Nephron progenitor cell (in vitro differentiated cells): ENCODE measurements at places on chromosomes 5 and 9.

DNA sequence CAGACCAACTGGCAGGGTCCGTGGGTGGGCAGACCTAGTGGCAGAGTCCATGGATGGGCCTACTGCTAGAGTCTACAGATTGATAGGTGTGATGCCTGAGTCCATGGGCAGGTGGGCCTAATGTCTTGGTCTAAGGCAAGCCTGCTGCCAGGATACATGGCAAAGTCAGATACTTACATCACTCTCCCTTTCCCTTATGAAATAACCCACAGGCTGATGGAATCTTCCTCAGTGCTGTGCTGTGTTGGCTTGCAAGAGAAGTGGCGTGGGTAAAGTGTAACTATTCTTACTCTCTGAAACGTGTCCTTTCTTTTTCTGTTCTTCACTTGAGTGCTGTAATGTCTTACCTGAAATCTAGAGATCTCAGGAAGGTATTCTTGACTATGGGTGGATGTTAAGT, 67.3 kb upstream of the ADRB2 start:
- H3K4me3 ChIP-seq, result no peak overlapping the region
- H3K4me1 ChIP-seq, result no peaks in the 10 kb centered on the region
- H3K36me3 ChIP-seq, result no peaks in the 10 kb centered on the region
- DNase-seq, result no peak
- H3K27ac ChIP-seq, result no peak overlapping the region

DNA sequence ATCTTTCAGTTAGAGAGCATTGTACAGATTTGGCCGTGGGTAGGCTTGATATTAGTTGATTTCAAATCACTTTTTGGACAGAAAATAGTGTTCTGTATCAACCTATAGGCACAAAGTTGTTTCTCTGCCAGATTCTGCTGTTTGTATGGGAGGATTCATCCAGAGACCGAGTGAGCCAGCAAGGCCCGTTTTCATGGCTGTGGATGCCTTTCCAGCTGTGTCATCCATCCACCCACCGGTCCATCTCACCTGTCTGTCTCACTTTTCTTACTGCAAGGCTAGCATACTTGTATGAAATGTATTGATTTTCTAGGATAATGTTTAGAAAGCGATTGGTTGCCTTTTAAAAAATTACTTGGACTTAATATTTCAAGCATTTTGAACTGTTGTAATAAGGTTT, 34.4 kb downstream of the ICE1 start:
- H3K27ac ChIP-seq, result no peak overlapping the region
- no peaks in the 10 kb centered on the region for H3K27me3 ChIP-seq
- H3K4me1 ChIP-seq, result no peaks in the 10 kb centered on the region
- no peak overlapping the region for H3K4me3 ChIP-seq

DNA sequence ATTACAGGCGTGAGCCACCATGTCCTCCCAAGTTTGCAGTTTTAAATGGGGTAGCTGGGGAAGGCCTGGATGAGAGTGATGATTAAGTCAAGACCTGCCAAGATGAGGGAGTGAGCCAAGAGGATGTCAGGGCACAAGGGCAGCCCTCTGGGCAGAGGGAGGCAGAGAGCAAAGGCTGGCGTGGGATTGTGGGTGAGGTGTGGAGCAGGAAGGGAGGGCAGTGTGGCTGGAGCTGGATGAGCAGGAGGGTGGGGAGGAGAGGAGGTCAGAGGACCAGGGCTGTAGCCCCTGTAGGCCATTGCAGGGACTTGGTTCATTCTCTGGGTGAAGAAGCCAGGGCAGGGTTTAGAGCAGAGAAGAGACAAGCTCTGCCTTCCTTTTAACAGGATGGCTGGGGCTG, 53.7 kb upstream of the CTNNA1 start:
- H3K4me1 ChIP-seq, result peaks cover 33% of the 10 kb centered on the region
- no peaks in the 10 kb centered on the region for H3K36me3 ChIP-seq
- H3K27ac ChIP-seq, result no peak overlapping the region
- DNase-seq, result no peak

GRCh38 chr5:174503461-174504265, 220.7 kb upstream of the MSX2 start:
- no peak for DNase-seq
- H3K27ac ChIP-seq, result no peak overlapping the region
- peaks cover 24% of the 10 kb centered on the region for H3K4me1 ChIP-seq

DNA sequence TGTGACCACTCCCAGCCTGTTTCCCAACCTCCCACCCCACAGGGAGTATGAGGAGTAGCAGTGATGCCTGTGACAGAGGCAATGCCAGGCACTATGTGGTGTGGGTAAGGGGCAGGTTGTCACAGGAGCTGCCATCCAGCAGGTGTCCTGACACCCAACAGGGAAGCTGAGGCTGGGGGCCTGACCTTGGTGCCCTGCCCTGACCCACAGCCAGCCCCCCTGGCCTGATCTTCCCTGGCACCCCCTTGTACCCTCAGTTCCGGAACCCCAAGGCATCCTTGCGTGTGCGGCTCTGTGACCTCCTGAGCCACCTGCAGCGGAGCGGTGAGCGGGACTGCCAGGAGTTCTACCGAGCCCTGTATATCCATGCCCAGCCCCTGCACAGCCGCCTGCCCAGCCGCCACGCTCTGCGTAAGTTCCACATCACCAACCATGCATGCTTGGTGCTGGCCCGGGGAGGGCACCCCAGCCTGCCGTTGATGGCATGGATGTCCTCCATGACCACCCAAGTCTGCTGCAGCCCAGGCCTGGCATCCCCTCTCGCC, 14.4 kb downstream of the CARD19 start:
- peaks cover 14% of the 10 kb centered on the region for H3K4me1 ChIP-seq
- no peaks in the 10 kb centered on the region for H3K27me3 ChIP-seq
- peaks cover 4% of the 10 kb centered on the region for H3K36me3 ChIP-seq
- H3K27ac ChIP-seq, result no peak overlapping the region
- DNase-seq, result no peak
- H3K4me3 ChIP-seq, result no peak overlapping the region

- H3K27ac ChIP-seq, result no peak overlapping the region
- no peak for DNase-seq
- no peak overlapping the region for H3K4me3 ChIP-seq
- peaks cover 29% of the 10 kb centered on the region for H3K4me1 ChIP-seq
- peaks cover 4% of the 10 kb centered on the region for H3K36me3 ChIP-seq
Measured at GRCh38 chr5:127418974-127419682, 98.3 kb upstream of the PRRC1 start.

GRCh38 chr9:4425319-4426045, 64.8 kb upstream of the SLC1A1 start:
- no peaks in the 10 kb centered on the region for H3K27me3 ChIP-seq
- no peak for DNase-seq
- no peaks in the 10 kb centered on the region for H3K36me3 ChIP-seq
- peaks cover 30% of the 10 kb centered on the region for H3K4me1 ChIP-seq
- H3K27ac ChIP-seq, result no peak overlapping the region

GRCh38 chr5:174491761-174492350, 232.5 kb upstream of the MSX2 start:
- no peaks in the 10 kb centered on the region for H3K36me3 ChIP-seq
- H3K27ac ChIP-seq, result peak overlapping the region; percentile 47
- no peak overlapping the region for H3K4me3 ChIP-seq
- peaks cover 11% of the 10 kb centered on the region for H3K27me3 ChIP-seq
- DNase-seq, result no peak
- peaks cover 4% of the 10 kb centered on the region for H3K4me1 ChIP-seq

DNA sequence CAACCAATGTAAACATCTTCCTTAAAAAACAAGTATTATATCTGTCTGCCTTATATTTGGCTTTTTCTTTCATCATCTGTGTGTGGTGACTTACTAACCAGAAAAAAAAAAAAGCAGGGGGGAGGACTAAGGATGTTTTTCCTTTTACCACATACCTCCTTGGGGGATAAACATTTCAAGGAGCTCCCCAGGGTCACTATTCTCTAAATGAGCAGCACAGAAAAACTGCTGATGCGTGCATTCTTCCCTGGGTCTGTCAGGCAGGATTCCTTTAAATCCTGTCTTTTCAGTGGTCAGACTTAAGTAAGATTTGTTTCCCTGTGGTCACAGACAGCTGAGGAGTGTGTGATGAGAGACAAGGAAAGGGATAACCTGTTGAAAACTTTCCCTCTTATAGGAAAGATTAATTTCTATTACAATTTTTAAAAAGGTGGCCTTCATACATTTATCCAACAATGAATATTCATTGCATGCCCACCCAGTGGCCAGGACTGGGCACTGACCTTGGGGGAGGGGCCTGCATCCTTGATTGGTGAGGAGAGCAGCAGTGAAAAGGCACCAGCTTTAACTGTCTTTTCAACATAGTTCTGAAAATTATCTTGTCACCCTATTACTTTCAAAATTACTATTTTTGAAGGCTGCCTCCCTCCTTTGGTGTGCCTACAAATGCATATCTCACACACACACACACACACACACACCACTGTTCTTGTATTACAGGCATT, 123.1 kb downstream of the TLE4 start:
- H3K4me1 ChIP-seq, result peaks cover 63% of the 10 kb centered on the region
- peaks cover 3% of the 10 kb centered on the region for H3K27me3 ChIP-seq
- no peak overlapping the region for H3K4me3 ChIP-seq
- H3K36me3 ChIP-seq, result peaks cover 51% of the 10 kb centered on the region

DNA sequence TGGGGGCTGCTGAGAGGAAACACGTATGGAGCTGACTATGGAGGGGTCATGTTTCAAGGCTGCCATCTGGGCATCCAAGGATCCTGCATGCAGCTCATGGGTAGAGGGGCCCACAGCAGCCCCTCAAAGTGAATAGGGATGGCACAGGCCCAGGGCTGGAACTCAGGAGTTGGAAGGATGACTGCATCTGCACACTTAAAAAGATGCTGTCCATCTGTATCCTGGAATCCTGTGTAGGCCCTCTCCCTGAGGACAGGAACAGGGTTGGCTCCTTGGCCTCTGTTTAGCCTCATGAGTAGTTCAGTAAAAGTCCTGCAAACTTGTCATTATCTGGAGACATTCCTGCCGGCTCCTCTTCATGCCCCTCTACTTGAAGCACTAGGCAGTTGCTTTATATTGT, 4.0 kb downstream of the BNIP1 start:
- H3K27me3 ChIP-seq, result peaks cover 7% of the 10 kb centered on the region
- peaks cover 37% of the 10 kb centered on the region for H3K36me3 ChIP-seq
- no peak overlapping the region for H3K4me3 ChIP-seq
- H3K4me1 ChIP-seq, result peaks cover 10% of the 10 kb centered on the region
- DNase-seq, result no peak

DNA sequence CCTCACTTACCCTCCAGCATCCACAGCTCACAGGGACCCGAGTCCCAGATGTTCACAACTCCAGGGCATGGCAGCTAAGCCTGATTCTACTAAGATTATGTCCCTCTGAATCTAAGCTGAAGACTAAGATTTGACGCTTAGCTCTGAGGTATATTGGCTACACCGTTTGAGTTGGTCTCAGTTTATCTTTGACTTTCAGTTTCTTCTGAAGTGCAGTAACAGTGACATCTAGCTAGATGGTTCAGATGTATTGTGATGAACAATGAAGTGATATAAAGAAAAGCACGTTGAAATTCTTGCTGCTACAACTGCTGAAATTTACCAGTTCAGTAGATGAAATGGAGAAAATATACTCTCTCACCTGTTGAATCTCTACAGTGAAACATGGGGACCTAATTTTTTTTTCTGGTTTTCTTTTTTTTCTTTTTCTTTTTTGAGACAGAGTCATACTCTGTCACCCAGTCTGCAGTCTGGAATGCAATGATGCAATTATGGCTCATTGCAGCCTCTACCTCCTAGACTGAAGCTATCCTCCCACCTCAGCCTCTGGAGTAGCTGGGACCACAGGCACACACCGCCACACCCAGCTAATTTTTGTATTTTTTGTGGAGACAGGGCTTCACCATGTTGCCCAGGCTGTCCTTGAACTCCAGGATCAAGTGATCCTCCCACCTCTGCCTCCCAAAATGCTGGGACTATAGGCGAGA, 15.7 kb downstream of the RFK start:
- peaks cover 9% of the 10 kb centered on the region for H3K36me3 ChIP-seq
- H3K4me3 ChIP-seq, result no peak overlapping the region
- H3K27ac ChIP-seq, result no peak overlapping the region
- H3K27me3 ChIP-seq, result peaks cover 6% of the 10 kb centered on the region
- no peak for DNase-seq
- peaks cover 18% of the 10 kb centered on the region for H3K4me1 ChIP-seq

DNA sequence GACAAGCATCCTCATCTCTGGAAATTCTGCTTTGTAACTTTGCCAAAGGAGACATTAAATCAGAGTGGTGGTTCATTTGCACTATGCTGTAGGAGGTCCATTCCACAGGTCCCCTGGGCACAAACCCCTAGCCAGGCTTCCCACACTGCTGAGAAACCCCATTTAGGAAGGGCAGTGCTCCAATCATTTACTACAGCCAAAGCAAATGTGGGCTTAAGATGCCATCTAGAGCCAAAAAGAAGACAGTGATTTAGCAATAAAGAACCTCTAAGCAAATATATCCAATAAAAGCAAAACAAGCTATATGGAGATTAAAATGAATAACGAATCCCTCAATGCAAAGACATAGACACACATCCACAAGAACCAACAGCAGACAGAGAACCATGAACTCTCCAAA, 129.0 kb upstream of the ALDH1B1 start:
- H3K4me3 ChIP-seq, result no peak overlapping the region
- DNase-seq, result no peak
- H3K4me1 ChIP-seq, result no peaks in the 10 kb centered on the region
- H3K27ac ChIP-seq, result no peak overlapping the region
- peaks cover 37% of the 10 kb centered on the region for H3K27me3 ChIP-seq

DNA sequence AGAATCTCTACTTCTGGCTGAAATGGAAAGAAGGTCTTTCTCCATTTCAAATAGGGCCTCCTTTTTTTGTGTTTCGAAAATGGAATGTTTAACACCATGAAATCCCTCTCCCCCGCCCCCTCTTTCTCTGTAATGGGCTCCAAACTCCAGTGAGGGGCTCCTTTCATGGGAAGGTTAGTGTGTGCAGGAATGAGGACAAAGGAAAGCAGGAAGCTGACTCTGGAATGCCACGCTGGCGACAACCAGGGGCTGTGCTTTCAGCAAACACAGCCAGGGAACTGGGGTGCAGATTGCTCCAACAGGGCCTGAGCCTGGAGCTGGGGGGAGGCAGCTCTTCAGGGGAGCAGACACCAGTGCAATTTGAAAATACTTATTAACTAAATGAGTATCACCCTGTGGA, 82.8 kb downstream of the CRB2 start:
- no peaks in the 10 kb centered on the region for H3K36me3 ChIP-seq
- peaks cover 76% of the 10 kb centered on the region for H3K4me1 ChIP-seq
- H3K4me3 ChIP-seq, result peak overlapping the region; percentile 54
- peak; percentile 43 for DNase-seq
- peak overlapping the region; percentile 81 for H3K27ac ChIP-seq

GRCh38 chr9:124210697-124211096, 47.1 kb upstream of the NEK6 start:
- DNase-seq, result no peak
- H3K27me3 ChIP-seq, result peaks cover 22% of the 10 kb centered on the region
- H3K4me1 ChIP-seq, result peaks cover 26% of the 10 kb centered on the region
- no peaks in the 10 kb centered on the region for H3K36me3 ChIP-seq
- H3K27ac ChIP-seq, result no peak overlapping the region

GRCh38 chr9:21239911-21240310, at the start of gene IFNA14:
Gene IFNA14 (minus strand): TSS chr9:21240005. CDS start chr9:21239935, 70 bp downstream.
- H3K27me3 ChIP-seq, result peaks cover 20% of the 10 kb centered on the region
- no peak for DNase-seq
- H3K27ac ChIP-seq, result no peak within 1 kb of the TSS
- H3K36me3 ChIP-seq, result no peaks in the 10 kb centered on the region
- H3K4me1 ChIP-seq, result no peaks in the 10 kb centered on the region
